ENCODE measurements at places on chromosomes 16 and 17.

- no peak for DNase-seq
Measured at GRCh38 chr17:1454541-1454940, 1.5 kb downstream of the CRK start.

DNA sequence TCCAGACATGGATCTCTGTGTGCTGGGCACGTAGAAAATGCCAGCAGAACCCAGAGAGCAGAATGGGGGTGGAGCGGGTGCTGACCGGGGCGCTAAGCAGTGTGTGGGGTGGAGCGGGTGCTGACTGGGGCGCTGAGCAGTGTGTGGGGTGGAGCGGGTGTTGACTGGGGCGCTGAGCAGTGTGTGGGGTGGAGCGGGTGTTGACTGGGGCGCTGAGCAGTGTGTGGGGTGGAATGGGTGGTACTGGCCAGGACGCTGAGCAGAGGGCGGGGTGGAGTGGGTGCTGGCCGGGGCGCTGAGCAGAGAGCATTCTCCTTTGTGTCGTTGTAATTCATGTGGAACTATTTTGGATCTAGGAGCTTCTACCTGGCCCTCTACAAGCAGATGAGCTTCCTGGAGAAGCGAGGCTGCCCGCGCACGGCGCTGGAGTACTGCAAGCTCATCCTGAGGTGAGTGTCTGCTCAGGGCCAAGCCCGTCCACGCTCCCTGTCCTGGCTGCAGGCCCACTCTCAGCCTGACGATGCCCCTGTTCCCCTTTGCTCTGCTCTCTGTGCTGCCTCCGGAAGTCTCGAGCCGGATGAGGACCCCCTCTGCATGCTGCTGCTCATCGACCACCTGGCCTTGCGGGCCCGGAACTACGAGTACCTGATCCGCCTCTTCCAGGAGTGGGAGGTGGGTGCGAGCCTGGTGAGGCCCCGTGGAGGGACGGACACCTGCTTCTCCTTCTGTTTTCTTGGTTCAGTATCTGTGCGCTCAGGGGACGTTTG lies 20.3 kb upstream of the MC1R start:
- DNase-seq: no peak

DNA sequence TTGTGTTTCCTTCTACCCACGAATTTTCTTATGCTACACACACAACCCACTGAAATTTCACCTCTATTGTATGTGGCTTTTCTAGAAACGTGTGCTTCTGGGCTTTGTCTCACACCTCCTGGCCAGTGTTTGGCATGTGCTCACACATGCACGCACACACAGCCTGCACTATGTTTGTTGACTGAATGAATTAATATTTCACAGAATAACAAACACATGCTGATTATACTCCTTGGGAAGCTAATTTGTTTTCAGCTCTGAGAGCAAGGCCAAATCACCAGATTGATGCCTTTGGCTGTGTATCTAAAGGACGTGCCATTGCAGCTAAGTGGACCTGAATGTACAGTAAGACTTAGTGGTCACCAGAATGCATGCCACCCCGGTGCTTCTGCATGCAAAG lies 210.7 kb downstream of the WWOX start:
- DNase-seq: no peak

DNA sequence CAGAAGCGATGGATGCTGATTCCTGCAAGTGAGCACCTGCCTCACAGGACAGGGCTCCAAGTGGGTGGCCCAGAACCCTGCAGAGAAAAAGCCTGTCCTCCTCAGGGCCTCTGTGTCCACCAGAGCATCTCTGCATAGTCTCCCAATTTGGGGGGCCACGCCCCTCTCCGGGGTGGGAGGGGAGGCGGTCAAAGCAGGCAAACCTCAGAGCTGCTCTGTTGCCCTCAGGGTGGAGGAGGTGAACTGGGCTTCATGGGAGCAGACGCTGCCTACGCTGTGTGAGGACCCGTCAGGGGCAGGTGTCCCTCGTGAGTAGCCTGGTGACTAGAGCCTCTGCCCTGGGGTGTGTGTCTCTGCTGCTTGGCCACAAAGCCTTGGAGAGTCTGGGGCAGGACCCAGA lies 19.3 kb downstream of the TRPV2 start:
- DNase-seq: no peak

- DNase-seq: no peak
Measured at GRCh38 chr16:53692146-53692545, 11.5 kb downstream of the RPGRIP1L start.

GRCh38 chr17:46197530-46197929 lies 4.3 kb upstream of the KANSL1 start:
- DNase-seq: no peak

DNA sequence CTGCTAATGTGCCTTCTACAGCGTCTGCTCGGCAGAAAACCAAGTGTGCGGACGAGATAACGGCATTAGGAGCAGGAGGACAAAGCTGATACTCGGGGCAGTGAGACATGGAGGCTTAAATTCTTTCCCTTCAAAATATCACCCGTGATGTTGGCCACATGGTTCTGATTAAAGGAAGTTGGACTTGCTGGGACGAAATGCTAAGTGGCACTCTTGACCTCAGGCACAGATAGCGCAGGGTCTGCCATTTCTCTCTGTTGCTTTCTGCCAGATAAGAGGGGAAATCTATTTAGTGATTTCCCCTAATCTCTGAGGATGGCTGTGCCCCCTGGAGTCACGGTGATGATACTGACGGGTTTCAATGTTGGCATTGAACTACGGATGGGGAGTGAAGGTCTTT lies 509.6 kb upstream of the EEF2KMT start:
- no peak for DNase-seq

GRCh38 chr17:66524877-66525276 lies 222.5 kb downstream of the PRKCA start:
- DNase-seq: no peak

DNA sequence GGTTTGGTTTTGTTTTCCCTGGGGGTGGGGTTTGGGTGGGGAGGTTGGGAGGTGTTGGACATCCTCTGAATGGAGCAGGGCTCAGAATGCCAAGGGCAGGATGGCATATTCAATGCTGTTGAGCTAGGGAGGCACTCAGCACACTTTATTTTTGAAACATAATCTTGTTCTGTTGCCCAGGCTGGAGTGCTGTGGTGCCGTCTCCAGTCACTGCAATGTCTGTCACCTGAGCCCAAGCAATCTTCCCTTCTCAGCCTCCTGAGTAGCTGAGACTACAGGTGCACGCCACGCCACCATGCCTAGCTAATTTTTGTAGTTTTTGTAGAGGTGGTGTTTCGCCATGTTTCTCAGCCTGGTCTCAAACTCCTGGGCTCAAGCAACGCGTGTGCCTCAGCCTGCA lies 186.1 kb downstream of the RPTOR start:
- DNase-seq: no peak

DNA sequence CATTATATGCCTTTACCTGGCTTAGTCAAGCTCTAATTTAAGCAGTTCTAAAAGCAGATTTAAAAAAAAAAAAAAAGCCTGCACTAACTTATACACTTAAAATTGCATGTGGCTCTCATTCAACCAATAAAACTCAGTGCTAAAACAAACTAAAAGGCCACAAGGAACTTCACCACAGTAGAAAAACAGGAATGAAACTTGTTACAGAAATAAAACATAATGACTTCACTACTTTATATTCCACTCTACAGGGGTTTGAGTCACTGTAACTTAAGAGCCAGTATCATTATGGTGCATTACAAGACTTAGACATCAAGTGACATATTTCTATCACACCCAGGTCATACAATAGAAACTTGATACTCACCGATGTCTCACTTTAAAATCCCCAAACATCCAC lies 11.1 kb downstream of the CA10 start:
- DNase-seq: no peak

DNA sequence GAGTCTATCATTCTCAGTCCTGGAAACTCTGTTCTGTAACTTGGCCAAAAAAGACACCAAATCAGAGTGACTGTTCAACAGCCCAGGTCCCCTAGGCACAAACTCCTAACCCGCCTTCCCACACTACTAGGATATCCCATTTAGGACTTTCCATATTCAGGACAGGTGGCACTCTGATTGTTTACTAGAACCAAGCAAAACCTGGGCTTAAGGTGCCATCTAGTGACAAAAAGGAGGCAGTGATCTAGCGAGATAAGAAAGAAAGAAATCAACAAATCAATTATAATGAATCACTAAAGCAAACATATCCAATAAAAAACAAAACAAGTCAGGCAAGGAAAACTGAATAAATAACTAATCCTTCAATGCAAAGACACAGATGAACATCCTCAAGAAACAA lies 203.9 kb downstream of the CEP112 start:
- DNase-seq: peak; percentile 30

DNA sequence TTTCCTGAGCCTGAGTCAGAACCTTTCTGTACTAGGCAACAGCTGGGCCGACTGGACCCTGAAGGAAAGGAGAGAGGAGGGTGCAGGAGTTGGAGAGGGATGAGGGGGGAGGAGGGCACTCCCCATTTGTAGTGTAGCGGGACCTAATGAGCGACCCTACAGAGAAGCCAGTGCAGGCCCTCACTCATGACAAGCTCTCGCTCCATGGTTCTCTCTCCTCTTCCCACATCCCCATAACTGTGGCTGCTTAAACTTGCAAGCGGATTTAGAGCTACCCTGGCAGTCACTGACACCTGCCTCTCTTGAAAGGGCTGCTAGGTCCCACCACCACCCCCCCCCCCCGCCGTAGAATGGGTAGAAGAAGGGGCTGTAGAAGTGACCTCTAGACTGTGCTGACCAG lies 14.5 kb downstream of the NKD1 start:
- DNase-seq: no peak

GRCh38 chr16:5430598-5430997 lies 333.0 kb upstream of the EEF2KMT start:
- peak; percentile 5 for DNase-seq

DNA sequence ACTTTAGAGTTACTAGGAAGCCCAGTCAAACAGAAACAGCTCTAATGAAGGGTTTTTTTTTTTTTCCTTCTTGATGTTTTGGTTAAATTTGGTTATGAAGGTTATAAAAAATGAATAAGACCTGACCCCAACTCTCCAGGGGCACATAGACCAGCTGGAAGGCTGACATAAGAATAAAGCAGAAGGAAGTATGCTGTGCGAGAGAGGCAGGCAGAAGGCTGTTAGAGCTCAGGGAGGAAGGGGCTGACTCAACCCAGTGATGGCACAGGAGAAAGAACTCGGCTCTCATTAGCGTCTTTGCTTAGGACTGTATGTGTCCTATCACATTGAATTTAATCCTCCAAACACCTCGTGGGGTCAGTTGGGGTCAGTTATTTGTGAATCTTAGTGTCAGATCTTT lies 474.6 kb downstream of the PMP22 start:
- peak; percentile 34 for DNase-seq

DNA sequence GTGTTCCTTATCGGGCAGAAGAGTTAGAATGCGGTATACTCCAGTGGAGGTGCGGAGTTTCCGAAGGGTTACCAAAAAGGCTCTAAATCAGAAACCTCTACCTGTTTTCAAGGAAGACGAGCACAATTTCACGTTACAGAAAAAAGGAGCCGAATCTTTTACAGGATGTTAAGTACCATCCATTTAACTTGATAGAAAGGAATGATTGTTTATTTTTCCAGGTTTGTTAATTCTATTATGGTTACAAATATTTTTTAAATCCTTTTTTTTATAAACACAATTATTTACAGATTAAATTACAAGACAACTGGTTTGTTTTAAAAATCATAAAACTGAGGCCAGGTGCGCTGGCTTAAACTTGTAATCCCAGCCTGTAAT lies 18.2 kb downstream of the ZNF213 start:
- DNase-seq: no peak

DNA sequence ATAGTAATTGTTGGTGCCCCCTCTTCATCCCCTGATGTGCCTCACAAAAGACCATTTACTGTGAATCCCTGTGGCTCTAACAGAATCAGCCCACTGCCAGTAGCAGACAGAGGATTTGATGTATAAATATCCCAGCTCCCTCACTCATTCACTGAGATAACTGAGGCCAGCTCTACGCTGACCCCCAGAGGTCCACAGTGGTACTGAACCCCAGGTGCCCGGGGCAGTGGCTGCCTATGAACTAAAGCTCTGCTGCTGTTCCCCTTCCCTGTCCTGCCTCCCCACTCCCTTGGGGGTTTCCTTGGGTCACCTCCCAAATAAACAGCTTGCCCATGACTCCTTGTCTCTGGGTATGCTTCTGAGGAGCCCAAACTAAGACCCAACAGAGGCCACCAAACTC lies 295.8 kb downstream of the FOXL1 start:
- peak; percentile 1 for DNase-seq

GRCh38 chr17:80948976-80949450 lies 42.6 kb upstream of the CHMP6 start:
- no peak for DNase-seq

DNA sequence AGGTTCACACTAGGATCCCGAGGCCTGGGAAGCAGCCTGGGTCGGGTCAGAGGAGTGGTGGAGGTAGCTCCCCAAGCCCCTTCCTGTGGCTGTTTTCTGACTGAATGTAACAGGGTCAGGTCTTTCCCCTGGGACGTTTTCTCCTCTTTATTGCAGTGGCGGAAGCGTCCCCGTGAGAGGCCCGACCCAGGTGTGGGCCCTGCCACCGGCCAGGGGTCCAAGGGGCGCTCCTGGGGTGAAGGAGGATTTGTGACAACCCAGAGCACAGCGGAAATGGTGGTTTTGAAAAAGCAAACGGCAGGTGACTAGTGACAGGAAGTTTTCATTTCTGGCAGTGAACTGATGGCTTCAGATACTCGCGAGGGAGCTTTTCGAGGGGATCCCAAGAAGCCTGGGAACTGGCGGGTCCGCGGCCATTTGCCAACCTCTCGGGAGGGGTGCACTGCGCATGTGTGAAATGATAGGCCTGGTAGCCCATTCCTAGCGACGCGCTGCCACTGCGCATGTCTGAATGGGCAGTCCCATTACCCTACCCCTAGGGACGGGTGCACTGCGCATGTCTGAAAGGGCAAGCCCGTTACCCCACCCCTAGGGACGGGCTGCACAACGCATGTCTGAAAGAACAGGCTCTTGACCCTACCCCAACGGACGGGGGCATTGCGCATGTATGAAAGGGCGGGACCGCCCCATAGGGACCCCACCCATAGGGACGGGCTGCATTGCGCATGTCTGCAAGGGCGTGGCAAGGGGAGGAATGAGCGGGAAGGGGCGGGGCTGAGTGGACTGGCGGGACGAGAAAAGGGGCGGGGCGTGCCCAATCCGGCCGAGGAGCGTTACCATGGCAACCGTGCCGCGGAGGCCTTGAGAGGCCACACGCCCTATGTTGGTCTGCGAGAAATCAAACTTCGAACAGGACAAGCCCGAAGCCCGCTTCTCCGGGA lies 1747.9 kb downstream of the TP53TG3F start:
- DNase-seq: no peak

DNA sequence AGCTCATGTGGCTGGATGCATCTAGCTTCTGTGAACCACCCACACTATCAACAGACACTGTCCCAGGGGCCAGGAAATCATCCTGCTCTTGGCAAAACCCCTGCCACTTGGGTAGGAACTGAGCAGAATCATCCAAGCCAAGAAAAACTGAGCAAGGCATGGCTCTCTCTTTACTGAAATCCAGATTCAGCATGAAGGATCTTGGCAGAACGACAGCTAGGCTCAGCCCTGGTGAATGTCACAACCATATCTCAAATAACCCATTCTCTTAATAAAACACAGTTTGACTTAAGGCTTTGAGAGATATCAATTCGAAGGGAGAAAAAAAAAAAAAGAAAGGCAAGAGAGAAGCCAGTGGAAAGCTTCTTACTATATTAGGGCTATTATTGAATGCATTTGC lies 72.2 kb downstream of the MAF start:
- no peak for DNase-seq
